Lower leg skin (tissue), 4 donors: ENCODE measurements at places on chromosomes 11 and 22.
A peak's percentile ranks its signal among the peaks of the same experiment; 100 is the strongest.

DNA sequence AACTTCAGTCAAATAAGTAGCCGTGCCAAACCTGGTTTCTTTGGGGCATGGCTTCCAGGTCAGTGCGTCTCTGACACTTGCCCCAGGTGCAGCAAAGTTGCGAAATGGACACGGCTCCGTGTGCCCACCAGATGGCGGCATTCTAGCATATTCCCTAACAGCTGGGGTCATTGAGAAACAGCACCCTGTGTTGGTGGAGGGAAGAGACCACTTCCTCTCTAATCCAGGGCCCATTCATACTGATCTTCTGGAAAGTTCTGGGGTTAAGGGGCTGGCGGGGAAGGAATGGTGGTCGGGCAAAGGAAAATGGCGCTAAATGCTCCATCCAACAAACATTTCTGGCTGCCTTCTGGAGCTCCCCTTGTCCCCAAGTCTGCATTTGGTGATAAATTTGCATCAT lies 141.2 kb upstream of the TIMP3 start:
- peak; percentile 44 for DNase-seq

- DNase-seq = no peak
These were observed 6.8 kb downstream of the OMP start for GRCh38 chr11:77109236-77110019.

GRCh38 chr11:95445746-95446333 lies 214.8 kb upstream of the SESN3 start:
- DNase-seq = no peak

GRCh38 chr11:31847761-31848160 lies 36.6 kb upstream of the PAX6 start:
- no peak for DNase-seq

DNA sequence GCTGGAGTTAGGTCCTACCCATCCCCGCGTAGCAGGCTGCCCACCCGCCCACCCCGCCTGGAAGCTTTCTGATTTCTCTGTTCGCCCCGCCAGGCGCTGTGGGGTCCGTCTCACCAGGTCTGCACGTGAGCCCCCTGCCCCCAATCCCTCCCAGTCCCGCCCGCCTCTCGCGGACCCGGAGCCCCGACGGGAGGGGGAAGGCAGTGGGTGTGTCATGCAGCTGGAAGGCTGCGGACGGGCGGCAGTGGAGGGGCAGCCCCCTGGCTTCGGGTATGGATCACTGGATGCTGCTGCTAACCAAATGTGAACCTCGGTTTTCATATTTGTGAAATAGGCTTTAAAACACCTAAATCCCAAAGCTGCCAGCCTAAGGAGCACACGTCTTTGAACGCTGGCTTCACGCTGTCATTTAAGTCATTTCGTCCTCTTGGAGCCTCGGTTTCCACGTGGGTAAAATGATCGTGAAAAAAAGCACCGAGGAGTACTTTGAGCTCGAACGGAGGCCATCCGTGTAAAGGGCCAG lies 568 bp upstream of the BIK start:
- no peak for DNase-seq

GRCh38 chr22:36445158-36445668 lies 36.2 kb downstream of the TXN2 start:
- no peak for DNase-seq

DNA sequence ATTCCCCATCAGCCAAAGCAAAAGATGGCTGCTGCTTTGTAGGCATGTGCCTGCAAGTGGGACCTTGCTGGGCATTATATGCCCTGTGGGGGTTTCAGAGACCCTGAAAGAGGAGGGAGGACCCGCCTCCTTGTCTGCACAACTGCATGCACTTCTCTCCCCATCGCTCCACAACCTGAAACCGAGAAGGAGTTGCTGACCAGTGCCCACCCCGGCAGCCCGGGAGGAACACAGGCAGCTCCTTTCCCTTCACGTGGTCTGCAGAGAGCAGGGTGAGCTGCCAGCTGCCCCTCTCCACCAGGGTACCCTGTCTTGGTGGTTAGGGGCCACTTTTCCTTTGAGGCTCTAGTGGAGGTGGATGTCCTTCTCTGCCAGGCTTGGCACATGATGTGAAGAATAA lies 1.4 kb upstream of the TMEM132A start:
- DNase-seq = no peak

DNA sequence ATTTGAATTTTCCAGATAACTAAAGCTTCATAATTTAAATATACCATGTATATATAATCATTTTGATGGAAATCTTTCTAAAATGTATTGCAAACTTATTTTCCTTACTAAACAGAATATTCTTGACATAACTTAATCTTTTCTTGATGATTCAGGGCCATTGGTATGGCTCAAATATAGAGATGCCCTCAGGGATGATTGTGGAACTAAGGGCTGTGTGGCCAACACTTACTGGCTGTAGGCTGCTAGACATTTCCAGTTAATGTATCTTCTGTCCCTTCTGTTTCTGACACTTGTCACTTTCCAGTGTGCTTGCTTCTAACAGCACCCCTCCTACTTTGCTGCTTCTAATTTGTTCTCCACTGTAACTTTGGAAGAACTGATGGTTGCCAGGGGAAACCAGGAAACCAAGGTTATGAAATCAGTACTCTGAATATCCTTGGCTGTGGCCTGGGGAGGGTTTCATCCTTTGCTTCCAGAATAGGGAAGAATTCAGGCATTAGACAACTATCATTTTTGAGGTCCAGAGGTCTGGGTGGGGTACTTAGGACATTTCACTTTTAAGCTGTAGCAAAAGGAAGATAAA lies 697.2 kb downstream of the ETS1 start:
- DNase-seq = no peak

DNA sequence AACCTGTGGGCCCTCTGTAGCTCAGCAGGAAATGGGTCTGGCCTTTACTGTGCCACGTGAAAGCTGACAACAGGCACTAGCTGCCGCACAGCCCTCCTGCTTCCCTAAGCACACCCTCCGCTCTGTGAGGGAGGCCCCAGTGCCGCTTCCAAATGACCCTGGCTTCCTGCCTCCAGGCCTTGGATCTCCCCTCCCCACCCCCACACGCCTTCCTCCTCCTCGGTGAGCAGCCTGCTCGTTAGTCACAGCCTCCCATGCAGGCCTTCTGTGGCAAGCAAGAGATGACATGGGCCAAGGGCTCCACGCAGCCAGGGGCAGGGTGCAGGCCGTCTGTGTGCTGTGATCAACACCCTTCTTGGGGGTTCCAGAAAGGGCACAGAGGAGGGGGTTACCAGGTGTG lies 15.3 kb upstream of the RASL10A start:
- DNase-seq = no peak

- no peak for DNase-seq
These were observed 72.9 kb downstream of the ABTB2 start for GRCh38 chr11:34284811-34285481.

- DNase-seq = no peak
These were observed 94.5 kb upstream of the FGF3 start for GRCh38 chr11:69913591-69914285.

DNA sequence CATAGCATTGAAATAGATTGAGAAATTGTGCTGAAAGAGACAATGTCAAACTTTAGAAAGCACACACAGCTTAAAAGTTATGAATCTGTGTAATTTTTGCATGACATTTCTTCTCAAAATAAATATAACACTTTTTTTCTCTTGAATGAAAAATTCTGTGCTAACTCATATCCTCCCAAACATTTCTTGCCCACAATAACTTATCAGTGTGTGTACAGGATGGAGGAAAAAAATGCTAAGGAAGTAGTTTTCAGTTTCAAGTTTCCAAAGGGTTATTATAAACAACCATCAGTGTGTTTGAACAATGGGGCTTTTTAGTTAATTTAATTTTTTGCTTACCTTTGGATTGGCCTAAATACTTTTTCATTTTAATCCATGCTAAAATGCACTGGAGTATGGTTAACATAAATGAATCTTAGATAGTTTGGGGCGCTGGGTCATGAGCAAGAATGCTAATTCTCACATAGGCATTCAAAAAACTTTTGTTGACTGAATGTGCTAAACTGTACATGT lies 82.9 kb upstream of the ARHGAP20 start:
- DNase-seq = no peak

DNA sequence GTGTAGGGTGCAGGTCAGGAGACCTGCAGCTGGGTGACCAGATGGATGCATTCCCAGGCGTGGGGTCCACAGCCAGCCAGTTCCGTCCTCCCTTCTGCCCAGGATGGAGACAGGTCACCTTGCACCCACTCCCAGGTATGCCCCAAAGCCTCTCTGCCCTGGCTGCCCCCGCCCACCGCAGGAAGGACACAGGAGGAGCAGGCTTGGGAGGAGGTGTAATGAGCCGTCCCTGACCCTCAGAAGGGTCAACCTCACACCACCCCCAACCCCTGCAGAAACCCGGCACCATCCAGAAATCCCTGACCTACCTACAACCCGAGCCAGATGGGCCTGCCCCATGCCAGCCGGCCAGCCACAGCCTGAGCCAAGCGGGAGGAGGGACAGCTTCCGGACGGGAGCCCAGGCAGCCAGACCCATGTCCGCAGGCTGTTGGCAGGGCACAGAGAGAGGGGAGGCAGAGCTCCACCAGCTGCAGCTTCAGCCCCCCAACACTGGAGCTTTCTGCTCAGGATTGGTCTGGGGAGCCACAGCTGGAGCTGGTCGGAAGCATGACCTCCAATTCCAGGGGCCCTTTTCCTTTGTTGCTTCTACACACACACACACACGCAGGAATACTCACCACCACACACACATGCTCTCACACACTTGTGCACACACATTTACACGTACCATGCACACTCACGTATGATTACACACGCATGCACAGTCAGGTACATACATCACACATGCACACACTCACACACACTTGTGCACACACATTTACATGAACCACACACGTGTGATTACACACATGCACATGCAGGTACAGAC lies 5.3 kb downstream of the IFITM10 start:
- no peak for DNase-seq

DNA sequence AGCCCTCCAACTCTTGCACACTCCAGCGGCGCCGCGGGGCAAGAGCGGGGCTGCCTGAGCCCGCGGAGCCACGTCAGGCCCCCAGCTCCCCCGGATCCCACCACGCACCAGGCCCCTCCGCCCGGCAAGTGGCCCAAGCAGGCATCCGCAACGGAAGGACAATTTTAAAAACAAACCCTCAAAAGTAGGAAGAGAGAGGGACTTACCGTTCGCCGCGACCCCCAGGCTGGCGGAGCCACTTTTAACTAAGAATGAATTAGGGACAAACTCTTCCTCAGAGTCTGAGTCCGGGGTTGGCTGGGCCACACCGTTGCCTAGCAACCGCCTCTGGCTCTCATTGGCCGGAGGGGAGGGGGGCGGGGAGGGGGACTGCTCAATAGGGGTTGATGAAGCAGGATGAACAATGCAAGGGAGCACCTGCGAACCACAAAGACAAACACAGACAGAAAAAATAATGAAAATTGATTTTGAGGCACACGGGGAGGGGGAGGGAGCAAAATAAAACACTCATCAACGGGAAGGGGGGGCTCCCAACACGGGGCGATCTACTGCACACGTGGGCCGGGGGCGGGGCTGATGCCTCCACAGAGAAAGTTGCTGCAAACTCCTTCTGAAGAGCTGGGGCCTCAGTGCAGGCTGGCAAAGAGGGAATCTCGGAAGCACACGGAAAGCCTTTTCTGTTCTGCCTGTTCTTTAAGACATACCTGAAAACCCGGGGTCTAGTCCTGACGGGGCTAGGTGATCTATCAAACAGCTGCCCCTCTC lies 387.5 kb upstream of the NARS2 start:
- DNase-seq = no peak

- no peak for DNase-seq
These were observed 13.8 kb downstream of the UQCR10 start for GRCh38 chr22:29780748-29781676.

DNA sequence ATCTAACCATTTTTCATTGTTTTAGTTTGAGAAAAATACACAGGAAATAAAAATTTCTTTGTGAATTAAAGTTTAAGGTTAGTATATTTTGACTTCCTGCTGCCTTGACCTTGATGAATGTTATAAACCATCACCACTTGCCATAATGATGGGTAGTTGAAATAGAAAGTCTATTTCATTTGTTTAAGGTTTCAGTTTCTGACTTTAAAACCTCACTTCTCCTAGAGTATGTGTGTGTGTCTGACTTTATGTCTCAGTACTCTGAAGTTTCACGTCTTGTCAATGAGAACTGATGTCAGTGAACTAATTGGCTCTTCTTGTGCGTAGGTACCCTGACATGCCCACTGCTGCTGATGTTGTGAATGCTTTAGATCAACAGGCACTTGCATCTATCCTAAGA lies 188.2 kb downstream of the METTL15 start:
- DNase-seq = no peak

- DNase-seq = no peak
These were observed 18.5 kb downstream of the LRFN4 start for GRCh38 chr11:66875378-66875777.

DNA sequence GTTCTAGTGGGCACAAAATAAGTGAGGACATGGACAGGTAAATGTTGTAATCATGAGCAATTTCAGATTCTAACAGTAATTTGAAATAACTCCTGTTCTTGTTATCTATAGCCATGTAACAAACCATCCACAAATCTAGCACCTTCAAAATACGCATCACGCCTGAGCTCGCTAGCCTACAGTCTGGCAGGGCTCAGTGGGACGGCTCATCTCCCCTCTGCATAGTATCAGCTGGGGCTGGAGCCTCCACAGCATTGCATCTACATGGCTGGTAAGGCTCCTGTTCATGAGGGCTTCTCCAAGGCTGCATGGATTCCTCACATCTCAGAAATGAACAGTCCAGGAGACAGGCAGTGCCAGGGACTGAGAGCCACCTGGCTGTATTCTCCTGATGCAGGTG lies 112.6 kb downstream of the KCNQ1 start:
- DNase-seq = no peak

DNA sequence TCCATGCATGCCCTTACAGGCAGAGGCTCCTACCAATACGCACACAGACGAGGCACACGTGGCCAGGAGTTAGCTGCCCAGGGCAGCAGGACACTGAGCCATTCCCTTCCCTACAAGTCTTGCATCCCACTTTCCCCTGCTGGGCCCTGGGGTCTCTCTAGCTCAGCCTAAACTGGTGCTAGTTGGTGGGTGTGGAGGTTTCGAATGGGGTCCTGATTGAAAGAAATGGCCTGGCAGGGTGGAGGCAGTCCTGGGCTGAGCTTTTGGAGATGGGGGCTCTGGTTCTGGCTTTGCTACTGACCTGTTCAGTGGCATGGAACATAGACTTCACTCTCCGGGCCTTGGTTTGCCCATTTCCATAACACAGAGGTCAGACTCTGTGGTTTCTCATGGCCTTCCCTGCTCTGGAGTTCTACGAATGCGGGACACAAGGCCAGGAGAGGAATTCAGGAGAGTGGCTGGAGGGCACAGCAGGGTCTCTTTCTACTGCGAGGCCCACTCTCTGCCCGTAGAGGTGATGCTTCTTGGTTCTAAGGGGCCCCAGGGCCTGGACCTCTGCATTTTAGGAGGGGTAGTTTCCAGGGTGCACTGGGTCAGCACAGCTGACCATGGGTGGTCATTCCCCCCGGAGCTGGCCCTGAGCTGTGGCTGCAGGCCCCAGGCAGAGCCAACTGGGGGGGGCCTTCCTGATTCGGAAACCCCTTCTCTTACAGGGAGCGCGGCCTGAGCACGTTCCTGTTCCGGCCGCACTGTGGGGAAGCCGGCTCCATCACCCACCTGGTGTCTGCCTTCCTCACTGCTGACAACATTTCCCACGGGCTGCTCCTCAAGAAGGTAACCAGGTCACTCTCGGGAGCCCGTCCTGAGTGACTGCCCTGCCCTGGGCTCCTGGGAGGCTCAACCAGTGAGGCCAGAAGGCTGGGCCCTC lies 40.0 kb downstream of the RNF141 start:
- DNase-seq = peak; percentile 86

GRCh38 chr22:41290262-41291221 lies 4.6 kb upstream of the RANGAP1 start:
- DNase-seq = no peak
